ENCODE measurements at places on chromosomes 2 and 18. TPM values are rescaled to one million over a fixed set of nuclear protein-coding genes. Genes with fewer than 3 reads are reported as not detected.

NEURL3 gene
- total RNA-seq = not detected

DNA sequence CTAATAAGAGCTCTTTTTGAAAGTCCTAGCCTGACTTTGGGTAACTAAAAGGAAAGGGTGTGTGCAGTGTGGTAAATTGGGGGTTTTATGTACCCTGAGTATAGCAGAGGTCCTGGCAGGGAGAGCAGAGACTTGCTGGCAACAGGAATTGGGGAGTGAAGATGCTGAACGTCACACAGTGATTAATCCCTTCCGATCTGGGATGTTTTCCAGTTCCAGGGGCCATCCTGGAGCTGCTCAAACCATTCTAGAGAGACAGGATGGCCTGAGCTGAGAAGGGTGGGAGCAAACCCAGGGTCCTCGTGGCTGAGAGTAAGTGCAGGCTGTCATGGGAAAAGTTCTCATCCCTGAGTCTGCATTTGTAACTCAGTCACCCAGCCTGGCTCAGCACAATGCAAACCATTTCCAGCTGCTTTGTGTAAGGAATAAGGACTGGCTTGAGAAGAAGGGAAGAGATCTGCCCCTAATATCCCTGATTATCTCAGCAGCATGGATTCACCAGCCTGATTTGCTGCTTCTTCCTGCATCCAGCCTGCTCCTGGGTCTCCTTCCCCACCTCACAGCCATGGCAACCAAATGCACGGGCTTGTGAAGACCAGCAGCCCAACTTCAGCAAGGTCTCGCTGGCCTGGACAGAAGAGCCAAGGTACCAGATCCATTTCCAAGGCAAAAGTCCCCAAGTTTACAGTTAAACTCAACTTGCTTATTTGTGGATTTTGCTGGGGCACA is 47.1 kb upstream of the CELF4 start:
- no peaks in the 10 kb centered on the region for H3K27me3 ChIP-seq
- DNase-seq = no peak
- H3K4me1 ChIP-seq = no peaks in the 10 kb centered on the region
- H3K36me3 ChIP-seq = no peaks in the 10 kb centered on the region
- no peak overlapping the region for H3K27ac ChIP-seq

DNA sequence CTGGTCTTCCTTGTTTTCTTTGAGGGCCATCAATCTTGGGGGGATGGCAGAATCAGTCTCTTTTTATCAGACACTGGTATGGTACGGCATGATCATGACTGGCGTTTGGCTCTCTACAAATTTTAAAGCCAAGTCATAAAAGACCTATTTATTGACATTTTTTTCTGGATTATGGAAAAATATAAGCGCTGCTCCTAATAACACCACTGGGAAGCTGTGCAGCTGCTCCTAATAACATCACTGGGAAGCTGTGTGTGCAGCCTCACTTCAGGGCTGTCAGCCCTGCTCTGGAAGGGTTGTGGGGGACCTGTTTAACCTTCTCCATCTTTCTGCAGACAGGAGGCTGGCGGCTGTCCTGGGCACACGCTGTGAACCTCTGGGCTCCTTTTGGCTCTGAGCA is 88.9 kb downstream of the SNTG2 start:
- H3K27ac ChIP-seq = peak overlapping the region; percentile 89
- H3K27me3 ChIP-seq = no peaks in the 10 kb centered on the region
- peaks cover 57% of the 10 kb centered on the region for H3K4me1 ChIP-seq
- H3K4me3 ChIP-seq = 0 out of 2 replicates have a peak overlapping the region, but pooled peaks have one; percentile 19

- no peak overlapping the region for H3K4me3 ChIP-seq
- H3K36me3 ChIP-seq = no peaks in the 10 kb centered on the region
- H3K4me1 ChIP-seq = no peaks in the 10 kb centered on the region
These were observed 310.4 kb upstream of the SYT4 start for GRCh38 chr18:43587538-43588153.

GRCh38 chr2:136131484-136131960 is 13.6 kb upstream of the CXCR4 start:
- peak overlapping the region; percentile 19 for H3K4me3 ChIP-seq
- DNase-seq = no peak
- no peaks in the 10 kb centered on the region for H3K27me3 ChIP-seq

DNA sequence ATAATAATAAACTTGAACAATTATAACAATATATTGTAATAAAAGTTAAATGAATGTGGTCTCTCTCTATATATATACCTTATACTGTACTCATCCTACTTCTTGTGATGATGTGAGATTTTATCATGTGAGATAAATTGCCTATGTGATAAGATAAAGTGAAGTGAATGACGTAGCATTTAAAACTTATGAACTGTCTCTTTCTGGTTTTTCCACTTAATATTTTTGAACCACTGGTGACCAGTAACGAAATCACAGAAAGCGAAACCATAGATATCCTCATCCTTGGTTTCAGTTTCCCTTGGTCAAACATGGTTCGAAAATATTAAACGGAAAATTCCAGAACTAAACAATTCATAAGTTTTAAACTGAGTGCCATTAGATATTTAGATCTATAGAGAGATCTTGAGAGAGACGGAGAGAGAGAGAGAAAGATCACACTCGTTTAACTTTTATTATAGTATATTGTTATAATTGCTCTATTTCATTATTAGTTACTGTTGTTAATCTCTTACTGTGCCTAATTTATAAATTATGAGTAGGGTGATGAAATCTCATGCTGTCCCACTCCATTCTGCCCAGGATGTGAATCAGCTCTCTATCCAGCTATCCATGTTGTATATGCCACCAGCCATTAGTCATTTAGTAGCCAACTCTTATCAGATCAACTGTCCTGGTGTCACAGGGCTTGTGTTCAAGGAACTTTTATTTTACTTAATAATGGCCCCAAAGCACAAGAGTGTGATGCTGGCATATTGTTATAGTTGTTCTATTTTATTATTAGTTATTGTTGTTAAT is 156.8 kb downstream of the THADA start:
- H3K36me3 ChIP-seq = no peaks in the 10 kb centered on the region
- H3K27me3 ChIP-seq = no peaks in the 10 kb centered on the region
- H3K4me1 ChIP-seq = peaks cover 15% of the 10 kb centered on the region
